ENCODE measurements at places on chromosomes 6 and 20.

GRCh38 chr20:11076434-11077105 lies 402.8 kb upstream of the JAG1 start:
- no peak for DNase-seq

GRCh38 chr20:21315138-21315537 lies 12.0 kb downstream of the XRN2 start:
- DNase-seq = no peak

- no peak for DNase-seq
Observed at GRCh38 chr6:135298455-135298854, 117.3 kb downstream of the MYB start.

DNA sequence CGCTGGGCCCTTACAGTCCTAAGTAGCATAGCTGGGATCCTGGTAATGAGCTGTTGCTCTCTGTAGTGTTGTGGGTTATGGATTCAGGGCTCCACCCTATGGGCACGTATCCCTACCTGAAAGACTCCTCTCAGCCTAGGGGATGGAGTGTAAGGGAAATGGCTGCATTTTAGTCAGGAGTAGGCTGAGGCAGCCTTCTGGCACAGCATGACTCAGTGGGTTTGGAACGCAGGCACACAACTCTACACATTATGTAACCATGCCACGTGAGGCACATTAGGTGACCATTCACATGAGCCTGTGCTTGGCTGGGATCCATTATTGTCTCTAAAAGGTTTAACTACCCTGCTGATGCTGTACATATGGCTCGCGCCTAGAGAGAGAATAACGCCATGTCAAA lies 27.8 kb downstream of the HDDC2 start:
- DNase-seq = no peak

- no peak for DNase-seq
Observed at GRCh38 chr6:132937466-132937906, 123.1 kb downstream of the RPS12 start.

DNA sequence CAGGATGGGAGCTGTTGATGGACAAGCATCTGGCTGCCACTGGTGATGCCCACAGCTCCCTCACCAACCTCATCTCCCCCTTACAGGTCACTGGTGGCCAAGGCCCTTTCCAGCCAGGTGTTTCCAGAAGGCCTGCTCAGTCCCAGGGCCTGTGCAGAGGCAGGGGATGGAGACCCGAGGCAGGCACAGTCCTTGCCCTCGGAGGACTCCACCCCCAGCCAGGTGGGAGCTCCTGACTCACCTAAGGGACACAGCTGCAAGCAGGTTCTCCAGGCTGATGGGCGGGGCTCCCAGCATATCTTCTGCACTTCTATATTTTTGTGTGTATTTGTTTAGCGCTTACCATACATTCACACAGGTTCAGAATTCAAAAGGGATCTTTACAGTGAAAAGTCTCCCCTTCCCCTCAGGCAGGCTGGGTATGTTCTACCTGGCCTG lies 17.4 kb downstream of the PRPH2 start:
- DNase-seq = no peak

- DNase-seq = no peak
Observed at GRCh38 chr6:7468382-7469081, 72.9 kb upstream of the DSP start.

DNA sequence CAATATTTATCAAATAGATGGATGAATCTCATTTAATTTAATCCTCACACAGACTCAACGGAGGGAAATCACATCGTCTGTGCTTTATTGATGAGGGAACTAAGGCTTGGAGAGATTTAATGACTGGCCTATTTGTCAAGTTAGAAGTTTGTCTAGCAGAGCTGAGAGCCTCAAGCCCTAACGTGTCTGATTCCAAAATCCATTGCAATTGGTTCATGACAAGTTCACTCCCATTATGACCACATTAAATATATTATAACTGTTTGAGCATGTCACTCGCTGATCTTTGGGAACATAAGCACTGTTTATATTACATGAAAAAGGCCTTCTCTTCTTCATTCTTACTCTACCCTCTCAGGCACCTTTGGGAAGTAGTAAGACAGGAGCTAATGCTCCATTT lies 89.4 kb upstream of the SIRPA start:
- DNase-seq = no peak

GRCh38 chr6:26415791-26416190 lies 13.7 kb downstream of the BTN3A1 start:
- DNase-seq = no peak

DNA sequence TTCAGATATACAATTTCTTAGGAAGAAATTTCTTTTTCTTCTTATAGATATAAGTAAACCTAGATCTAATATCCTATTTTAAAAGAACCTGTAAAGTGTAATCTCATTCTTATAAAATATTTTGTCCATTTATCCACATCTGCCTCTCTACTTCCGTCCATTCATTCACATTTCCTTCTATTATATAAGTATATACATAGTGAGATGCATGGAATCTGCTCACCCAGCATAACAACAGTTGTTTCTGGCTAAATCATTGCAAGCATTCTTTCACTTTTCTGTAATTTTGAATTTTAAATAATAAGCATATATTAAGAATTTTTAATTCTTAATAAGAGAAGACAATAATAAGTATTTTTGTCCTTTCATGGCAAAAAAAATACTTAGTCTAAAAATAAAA lies 45.4 kb downstream of the CEP162 start:
- no peak for DNase-seq

- DNase-seq = no peak
Observed at GRCh38 chr20:57476641-57477461, 48.1 kb downstream of the CTCFL start.

DNA sequence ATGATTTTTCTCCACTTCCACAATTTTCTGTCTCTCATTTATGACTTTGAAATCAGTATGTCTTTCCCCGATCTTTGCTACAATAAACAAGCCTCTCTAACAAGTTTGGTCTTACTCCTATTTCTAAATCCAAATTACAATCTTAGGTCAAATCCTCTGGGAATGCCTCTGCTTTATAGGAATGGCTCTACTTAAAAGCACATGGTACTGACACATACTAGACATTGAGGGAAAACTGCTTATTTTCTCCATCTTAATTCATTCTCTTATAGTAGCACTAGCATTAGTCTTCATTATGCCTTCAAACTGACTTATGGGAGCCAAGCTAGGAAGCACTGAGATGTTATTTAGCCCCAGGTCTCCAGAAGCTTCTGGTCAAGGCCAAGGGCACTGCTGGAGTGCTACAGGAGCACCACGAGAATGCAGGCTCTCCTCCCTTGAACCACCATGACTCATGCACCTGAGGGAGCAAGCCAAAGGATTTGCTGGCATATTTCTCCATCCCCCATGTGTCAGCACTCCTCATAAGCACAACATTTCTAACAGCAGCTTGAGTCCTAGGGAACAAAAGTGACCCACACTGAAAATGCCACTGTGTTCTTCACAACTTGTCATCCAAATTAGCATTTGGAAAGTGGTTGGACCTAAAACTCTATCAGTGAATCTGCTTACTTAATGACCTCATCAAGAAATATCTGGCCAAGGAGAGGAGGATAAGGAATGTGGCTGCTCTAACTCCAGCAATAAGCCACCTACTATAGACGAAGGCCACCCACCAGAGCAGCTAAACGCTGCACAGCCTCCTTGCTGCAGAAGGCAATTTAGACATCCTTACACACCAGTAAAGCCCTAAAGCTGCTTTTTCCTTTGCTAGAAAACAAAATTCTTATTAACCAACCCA lies 156.8 kb upstream of the KCNQ5 start:
- DNase-seq = no peak

DNA sequence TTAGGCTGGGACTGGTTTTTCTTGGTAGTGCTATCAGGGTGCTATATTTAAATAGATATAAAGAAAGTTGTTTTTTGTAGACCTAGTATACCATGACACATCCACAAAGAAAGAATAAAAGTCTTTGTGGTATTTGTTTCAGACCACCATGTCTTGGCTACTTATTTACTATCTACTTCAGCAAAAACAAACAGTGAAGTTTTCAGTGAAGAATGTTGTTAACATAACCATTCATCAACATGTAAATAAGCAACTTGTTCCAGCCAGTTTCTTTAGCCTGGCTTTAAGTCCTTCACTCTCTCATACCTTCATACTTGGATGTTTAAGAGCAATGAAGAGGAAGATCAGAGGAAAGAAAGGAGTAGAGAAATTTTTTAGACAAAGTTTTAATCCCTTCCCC lies 624.1 kb downstream of the CD109 start:
- DNase-seq = no peak

- DNase-seq = no peak
Observed at GRCh38 chr6:47413752-47414422, 63.7 kb upstream of the CD2AP start.

GRCh38 chr20:48294942-48295341 lies 509.7 kb upstream of the SULF2 start:
- DNase-seq = no peak

DNA sequence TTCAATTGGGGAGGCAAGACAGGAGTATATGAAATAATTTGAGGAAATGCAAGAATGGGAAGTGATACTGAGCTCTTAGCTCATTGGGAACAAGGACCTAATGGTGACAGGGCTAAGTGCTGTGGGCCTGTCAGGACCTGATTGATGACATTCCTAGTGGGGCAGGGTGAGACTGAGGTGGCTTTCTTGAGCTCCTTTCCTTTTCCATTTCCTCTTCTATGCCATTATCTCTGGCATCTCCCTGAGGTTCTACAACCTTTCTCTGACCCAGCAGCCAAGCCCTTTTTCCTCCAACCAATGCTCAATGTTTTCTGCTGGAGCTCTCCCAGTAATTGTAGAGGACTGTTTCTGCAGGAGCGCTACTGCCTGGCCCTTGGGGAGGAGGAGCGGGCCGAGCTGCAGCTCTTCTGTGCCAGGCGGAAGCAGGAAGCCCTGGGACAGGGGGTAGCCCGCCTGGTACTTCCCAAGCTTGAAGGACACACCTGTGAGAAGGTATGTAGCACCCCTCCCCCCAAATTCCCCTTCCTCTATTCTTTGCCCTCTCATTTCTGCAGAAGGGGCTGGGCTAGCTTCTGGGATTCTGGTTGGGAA lies 2.8 kb upstream of the TOMM6 start:
- no peak for DNase-seq

DNA sequence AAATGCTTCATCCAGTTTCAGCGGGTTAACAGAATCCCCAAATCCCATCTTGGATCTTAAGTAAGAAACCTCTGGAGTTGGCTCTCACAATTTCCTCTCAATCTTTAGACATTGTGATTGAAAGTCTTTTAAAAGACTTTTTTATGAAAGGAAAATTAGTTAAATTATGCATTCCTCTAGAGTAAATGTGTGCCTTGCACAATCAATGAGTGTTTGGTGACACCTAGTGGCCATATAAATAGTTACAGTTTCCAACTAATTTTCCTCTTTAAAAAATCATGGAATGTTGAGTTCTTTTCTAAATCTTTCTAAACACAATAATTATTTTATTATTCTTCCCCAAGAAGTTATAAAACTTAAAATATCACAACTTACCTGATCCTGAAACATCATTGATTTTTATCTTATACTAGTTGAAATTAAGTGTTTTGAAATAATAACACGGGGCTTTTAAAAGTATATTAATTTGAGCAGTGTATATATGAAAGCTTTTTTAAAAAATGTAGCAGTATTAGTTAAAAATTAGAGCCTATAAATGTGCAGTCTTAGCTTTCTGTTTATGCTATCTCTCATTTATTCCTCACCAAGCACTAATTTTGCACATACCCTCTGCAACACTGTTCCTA lies 66.4 kb downstream of the PKHD1 start:
- no peak for DNase-seq

DNA sequence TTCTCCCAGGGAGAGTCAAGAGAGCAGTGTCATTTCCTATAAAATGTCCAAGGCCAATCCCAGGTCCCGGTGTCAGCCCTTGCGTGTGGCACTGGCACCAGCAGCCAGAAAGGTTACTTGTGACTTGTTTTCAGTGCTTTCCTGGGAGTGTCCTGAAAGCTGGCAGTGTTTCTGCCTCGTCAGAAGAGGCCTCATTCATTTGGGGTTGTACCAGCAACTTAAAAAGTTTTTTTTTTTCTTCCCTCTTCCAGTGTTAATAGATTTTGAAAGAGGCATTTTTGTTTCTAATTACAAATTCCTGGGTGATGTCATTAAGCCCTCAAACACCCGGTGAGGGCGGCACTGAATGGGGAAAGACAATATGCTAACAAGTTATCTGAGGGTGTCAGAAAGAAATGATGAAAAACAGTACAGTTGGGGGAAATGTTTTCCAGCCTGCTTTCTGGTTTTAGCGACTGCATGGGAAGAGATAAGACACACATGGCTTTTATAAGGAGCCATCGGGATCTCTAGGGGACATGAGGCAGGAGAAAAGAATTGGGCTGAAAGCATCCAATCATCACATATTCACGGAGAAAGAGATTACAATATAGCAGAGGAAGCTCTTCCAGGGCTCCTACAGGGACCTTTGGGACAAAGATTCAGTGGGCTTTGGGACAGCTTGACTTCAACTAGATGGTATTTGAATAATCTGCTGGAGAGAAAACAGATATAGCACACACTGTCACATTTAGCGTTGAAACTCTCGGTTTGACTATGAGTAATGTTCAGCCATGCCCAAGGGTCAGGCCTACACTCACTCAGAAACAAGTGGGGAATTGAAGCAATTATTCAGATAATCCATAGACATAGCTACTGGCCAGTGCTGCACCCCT lies 153.0 kb downstream of the BCAS1 start:
- no peak for DNase-seq

GRCh38 chr20:51354191-51354768 lies 188.2 kb downstream of the NFATC2 start:
- no peak for DNase-seq

GRCh38 chr6:134094441-134094840 lies 42.0 kb upstream of the SLC2A12 start:
- no peak for DNase-seq

DNA sequence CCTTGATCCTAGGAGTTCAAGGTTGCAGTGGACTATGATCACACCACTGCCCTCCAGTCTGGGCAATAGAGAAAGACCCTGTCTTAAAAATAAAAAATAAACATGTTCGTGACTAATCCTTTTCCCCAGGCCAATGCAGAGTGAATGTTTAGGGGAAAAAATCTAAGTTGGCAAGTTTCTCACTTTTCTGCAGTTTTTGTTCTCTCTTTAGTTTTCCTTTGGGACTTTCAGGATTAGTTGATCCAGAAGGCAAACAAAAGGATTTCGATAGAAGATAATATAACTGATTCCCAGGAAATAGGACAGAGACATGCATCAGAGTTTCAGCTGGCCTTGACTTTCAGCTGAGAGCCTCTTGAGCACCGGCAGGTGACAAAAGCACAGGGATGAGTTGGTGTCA lies 53.3 kb downstream of the SOD2 start:
- no peak for DNase-seq

- no peak for DNase-seq
Observed at GRCh38 chr20:36571564-36572504, 1.6 kb upstream of the TGIF2 start.

- no peak for DNase-seq
Observed at GRCh38 chr20:38115205-38115604, 49.9 kb downstream of the TGM2 start.

Data from esophagus squamous epithelium (tissue), 5 donors.